ENCODE measurements at places on chromosomes 5 and 9.
A peak's percentile ranks its signal among the peaks of the same experiment; 100 is the strongest.

DNA sequence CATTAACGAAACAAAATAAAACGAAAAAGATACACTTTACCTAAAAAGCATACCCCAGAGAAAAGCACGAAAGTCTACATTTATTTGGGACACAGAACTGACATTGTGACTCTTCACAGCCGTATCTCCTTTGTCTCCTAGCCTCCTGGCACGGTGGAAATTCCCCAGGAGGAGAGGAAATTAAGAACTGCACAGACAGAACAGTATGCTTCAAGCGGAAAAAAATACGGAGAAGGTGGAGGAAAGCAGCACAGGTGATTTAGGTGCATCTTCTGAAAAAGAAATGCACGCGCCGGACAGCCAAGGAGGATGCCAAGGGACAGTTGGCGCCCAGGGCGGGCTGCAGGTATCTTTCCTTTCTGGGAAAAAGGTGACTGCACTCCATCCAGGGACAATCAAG is 32.0 kb downstream of the DDX31 start:
- no peak for DNase-seq

- no peak for DNase-seq
Measured at GRCh38 chr9:20929276-20929675, 102.2 kb downstream of the HACD4 start.

DNA sequence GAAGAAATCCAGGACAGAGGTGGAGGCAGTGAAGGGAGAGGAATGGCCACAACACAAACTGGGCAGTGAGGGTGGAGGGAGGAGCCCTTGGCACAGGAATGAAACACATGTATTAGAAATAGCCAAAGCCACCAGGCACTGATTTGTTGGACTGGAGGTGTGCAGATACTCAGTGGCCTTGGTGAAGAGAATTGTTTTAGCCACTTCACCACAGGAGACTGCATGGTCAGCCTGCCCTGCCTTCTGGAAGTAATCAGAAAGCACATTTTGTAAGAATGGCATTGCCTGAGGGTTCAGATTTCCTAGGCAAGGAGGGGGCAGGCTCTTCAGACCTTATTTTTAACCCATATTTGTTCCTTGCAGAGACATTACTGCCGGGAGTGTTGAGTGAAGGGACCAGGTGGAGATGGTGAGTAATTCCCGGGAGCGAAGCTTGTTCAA is 2.2 kb downstream of the SGCD start:
- DNase-seq = no peak

DNA sequence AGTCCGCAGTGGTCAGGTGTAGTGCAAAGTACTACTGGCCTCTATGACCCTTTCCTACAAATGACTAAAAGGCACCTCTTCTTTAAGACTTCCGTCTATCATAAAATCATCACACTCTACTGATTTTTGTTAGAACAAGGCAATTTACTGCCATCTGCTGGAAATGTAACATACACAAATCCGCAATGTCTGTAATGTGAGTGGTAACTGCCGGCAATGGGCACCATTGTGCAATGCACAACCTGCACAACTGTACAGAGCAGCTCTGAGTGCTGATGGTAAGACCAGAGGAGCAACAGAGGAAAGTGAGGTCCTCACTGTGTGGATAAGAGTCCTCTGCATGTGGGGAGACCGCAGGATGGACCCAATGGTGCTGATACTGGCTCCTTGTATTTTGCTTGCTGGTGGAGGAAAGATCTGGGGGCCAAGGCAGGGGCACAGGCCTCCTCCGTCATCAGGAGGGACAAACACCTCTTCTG is 103.7 kb downstream of the ATPSCKMT start:
- peak; percentile 75 for DNase-seq

- no peak for DNase-seq
Measured at GRCh38 chr5:72183101-72183520, 75.8 kb downstream of the MAP1B start.

DNA sequence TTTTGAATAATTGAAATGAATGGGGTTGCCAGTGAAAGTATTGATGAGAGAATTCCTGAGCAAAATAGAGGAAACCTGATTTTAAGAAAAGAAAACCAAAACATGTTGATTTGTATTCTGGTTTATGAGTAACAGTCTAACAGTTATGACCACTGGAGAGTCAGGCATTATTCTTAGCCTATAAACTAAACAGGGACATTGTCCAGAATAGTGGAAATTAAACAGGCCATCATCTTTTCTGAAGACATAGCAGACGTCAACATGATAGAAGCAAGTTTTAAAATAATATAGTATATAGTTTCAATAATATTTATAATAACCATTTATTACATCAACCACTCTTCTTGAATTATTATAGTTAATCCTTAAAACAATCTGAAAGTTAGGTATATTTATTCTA is 178.3 kb upstream of the MPDZ start:
- no peak for DNase-seq

DNA sequence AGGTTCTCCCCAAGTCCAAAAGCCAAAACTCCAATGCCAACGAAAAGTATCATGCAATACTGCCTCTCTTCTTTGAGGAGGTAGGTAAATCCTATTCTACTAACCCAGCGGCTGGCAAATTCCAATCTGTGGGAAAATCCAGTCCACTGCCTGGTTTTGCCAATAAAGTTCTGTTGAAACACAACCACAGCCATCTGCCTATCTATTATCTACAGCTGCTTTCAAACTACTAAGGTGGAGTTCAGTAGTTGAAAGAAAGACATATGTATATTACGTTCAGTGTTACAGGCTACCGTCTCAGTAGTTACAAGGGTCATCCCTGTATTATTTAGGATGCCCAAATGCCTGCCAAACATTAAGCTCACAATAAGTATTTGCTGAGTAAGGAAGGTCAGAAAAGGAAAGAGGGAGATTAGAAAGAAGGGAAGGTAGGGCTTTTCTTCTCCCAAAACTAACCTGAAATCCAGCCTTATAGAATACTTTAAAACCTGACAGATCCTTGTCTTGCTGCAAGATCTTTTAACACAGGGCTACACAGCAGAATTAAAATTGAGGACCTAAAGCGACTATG is 16.2 kb downstream of the ARL15 start:
- DNase-seq = no peak

- no peak for DNase-seq
Measured at GRCh38 chr5:138504799-138505198, 38.2 kb downstream of the ETF1 start.

Measured in RCC 7860 (cell line).